Stimulated activated naive CD4-positive, alpha-beta T cell (primary cell): ENCODE measurements at places on chromosomes 16 and 17.

- DNase-seq, result peak; percentile 69
Measured at GRCh38 chr17:58487589-58488427, at the start of gene HSF5. Gene HSF5, minus strand, starts transcription at chr17:58488408. Its CDS starts 134 bp downstream, at chr17:58488274.

DNA sequence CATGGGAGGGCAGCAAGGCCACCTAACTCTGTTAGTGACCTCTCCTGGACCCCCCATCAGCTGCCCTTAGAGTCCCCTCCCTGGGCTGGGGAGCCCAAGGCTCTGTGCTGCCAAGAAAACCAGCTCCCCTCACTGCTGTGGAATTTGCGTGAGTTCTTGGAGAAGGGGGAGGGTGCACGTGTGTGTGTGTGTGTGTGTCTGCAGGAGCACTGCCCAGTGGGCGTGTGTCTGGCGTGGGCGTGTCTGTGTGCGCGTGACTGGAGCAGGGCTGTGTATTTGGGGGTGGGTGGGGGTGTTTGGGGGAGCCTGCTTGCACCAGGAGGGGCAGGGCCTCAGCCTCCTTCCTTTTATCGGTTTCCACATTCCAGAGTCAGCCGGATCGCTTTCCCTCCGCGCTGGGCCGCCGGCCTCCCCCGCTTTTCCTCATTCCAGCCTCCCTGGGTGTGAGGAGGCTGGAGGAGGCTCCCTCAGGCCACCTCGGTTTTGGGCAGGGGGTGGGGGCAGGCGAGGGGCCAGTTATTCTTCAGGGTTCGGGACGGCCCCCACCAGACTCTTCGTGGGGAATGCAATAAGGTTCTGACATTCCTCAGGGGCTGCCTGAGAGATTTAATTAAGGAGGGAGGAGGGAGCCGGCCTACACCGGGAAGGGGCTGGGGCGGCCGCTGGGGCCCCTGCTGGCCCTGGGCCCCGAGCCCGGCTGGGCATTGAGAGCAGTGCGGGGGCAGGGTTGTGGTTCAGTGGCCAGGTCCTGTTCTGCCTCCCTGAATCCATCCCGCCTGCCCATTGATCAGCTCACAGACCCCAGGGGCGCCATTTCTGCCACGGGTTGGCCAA is 2.5 kb downstream of the VASN start:
- no peak for DNase-seq

GRCh38 chr17:63675607-63676546 is 24.0 kb downstream of the LIMD2 start:
- DNase-seq, result no peak

- no peak for DNase-seq
Measured at GRCh38 chr16:69941251-69942098, 9.7 kb upstream of the CLEC18A start.

- no peak for DNase-seq
Measured at GRCh38 chr17:55607731-55608341, 96.6 kb upstream of the SMIM36 start.

- no peak for DNase-seq
Measured at GRCh38 chr17:32648450-32648849, 161.7 kb downstream of the CDK5R1 start.

GRCh38 chr17:77726549-77727006 is 231.9 kb upstream of the TNRC6C start:
- DNase-seq, result no peak

DNA sequence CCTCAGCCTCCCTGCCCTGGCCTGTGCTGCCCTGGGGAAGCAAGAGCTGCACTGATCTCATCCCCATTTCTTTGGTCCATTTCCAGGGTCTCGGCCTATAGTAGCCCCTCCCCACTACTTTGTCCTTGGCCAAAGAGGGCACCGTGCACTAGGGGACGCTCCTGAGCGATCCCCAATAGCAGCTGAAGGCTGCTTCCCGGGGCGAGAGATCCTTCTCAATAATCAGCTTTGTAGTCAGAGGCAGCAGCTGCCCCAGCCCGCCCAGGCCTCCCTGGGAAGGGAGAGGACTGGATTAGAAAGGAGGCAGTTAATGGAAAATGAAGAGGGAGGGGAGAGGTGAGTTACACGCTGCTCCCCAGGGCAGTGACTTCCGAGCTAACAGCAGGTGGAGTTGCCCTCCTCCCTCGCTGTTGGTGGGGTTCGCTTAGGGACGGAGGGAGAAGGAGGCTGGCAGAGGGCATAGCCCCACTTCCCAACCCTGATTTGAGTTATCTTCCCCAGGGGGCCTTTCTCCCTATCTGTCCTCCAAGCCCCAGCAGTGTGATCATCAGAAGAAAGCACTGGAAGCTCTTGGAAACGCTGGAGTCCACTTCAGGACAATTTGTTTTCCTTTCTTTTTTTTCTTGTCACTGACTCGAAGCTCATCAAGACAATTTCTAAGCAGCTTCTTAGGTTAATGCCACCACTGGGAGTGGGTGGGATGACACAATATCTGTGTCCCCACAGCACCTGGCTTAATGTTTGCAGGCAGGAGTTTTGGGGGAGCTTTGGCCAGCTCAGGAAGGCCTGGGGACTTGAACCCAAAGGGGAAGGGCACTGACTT is 2.6 kb downstream of the MXRA7 start:
- no peak for DNase-seq

DNA sequence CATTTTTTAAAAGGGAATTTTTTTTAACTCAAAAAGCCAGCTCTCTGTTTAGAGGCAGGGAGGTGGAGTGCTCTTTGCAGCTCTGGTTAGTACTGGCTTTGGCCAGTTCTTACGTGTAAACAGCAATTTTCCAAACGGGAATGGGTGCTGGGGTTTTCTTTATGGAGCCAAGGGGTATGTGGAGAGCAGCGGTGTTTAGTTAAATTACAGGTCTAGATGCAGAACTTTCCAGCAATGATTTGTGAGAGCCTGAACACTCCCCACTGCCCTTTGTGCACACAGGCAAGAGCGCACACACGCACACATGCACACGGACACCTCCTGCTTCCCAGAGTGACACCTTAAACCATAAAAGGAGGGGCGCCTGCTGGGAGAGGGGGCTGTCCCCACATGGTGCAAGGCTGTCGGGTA is 140.2 kb downstream of the MSI2 start:
- no peak for DNase-seq

DNA sequence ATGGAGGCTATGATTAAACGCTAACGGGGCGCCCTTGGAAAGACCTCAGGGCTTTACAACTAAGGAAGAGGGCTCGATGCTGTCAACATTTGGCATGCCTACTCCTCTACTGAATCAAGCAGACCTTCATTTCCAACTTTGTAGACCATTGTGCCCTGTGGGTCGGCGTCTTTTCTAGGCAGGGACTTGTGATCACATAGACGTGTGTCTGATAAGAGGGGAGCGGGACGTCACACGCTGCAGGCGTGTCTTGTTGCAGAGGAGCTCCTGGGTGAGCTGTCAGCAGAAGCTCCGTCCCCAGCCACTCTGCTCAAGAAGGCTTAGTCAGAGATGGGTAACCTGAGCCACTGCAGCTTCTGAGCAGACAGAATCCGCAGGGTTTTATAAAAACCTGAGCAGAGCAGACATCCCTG is 2.8 kb downstream of the MAPK8IP3 start:
- DNase-seq, result no peak

GRCh38 chr16:8865145-8865882 is 3.5 kb downstream of the CARHSP1 start:
- no peak for DNase-seq

DNA sequence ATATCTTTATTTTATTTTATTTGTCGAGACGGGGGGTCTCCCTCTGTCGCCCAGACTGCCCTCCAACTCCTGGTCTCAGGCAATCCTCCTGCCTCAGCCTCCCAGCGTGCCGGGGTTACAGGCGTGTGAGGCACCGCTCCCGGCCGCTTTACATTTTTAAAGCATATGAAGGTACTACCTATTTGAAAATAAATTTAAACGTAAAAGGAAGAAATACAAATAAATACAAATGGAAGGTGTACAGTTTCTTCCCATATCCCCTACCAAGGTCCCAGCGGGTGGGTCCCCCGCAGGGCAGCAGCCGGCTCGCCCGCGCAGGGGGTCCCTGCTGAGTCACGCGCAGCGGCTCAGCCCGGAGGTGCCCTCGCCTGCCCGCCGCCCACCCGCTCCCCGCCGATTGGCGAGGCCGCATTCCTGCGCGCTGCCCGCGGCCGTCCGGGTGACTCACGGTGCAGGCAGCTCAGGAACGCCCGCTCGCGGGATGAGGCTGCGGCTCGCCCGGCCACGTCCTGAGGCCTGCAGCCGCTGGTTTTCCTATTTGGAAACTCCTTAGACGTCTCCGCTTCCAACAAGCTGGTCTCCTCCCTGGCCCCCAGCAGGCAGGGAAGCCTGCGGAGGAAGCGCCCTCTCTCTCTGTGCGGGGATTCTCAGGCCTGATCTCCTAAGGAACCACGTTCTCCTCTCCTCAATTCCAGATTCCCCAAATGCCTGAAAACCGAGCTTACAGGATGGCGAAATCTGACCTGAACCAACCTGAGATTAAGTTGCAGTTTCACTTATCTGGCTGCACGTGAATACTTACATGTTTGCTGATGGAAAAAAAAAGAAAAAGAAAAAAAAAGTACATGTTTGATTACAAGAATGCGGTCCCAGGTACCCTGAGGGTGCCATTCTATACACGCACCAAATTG is 54.8 kb upstream of the MAP3K14 start:
- DNase-seq, result no peak

GRCh38 chr17:57705921-57706695 is 39.0 kb downstream of the CCDC182 start:
- no peak for DNase-seq

GRCh38 chr16:11372073-11372828 is 27.0 kb downstream of the RMI2 start:
- DNase-seq, result no peak

DNA sequence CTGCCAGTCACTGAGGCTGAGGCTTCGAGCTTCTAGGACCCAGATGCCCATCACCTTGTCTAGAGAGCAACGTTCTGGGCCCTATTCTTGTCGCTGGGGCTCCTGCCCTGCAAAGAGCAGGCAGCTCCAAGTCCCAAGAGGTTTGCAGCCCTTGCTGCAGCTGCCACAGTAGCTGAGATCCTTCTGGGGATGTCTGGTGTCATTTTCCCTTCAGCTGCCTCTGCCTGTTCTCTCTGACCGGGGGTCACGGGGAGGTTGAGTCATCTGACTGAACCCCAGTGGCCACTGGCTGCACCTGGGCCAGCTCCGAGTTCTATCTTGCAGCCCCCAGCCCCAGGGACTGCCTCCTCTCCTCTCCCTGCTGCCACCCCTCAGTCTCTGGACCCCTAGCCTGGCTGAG is 4.9 kb downstream of the WSCD1 start:
- no peak for DNase-seq

DNA sequence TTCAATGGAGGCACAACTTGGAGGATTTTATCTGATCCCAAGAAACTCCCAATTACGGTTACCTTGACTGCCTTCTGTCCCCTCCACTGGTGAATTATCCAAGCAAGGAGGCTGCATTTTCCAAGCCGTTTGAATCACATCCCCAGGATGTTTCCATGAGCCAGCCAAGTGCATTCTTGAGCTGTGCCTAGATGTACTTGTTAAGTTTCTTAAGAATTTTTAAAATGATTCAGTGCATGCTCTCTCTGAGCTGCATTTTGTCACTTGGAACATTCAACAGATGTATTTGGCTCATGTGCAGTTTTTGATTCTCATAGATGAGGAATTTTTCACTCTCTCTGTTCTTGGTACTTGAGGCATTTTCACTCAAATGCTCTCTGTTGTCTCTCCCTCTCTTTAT is 202.6 kb upstream of the MYOCD start:
- DNase-seq, result no peak

DNA sequence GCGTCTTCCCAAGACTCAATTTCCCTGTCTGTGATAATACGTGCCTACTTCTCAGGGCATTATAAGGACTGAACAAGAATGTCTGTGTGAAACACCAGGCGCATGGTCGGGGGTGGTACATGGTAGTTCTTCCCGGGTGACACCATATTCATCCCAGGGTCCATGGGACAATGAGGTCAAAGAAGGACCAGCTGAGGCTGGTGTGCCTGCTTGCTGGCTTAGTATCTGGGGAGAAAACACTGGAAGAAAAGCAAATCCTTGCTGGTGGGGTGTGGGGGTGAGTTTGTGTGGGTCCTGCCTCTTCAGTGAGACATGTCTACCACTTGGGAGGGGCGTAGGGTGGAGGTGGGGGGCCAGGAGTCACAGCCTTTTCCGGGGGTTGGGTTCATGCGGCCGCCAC is 174.2 kb downstream of the RAB11FIP4 start:
- no peak for DNase-seq

GRCh38 chr16:57987441-57988177 is 12.9 kb downstream of the ZNF319 start:
- DNase-seq, result no peak

GRCh38 chr17:67461228-67461780 is 84.2 kb downstream of the PITPNC1 start:
- no peak for DNase-seq

GRCh38 chr16:87464691-87465300 is 28.0 kb downstream of the ZCCHC14 start:
- peak; percentile 8 for DNase-seq

DNA sequence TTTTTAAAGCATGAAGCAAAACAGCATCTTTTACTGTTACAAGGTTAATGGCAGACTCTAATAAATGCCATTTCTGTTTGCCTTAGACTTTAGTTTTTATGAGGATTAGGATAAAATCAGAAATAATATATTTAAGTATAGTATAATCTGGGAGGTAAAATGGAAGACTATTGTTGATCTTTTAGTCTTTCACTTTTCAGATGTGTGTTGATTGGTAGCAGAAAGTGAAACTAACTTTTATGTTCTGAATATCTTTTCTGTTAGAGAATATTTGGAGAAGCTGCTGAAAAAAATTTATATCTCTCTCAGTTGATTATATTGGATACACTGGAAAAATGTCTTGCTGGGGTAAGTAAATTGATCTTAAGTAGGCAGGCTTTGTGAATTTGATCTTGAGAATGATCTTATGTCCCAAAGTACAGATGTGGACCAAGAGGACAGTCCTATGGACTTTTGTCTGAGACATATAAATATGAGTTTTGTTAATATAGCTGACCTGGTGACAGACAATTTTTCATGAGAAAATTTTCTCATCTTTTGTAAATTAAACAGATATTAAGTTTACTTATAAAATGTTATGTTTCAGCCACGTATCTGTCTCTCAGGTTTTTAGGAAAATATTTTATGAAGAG is 64.1 kb downstream of the NF1 start:
- no peak for DNase-seq

- no peak for DNase-seq
Measured at GRCh38 chr17:33873201-33873617, 381.9 kb upstream of the CCL2 start.

DNA sequence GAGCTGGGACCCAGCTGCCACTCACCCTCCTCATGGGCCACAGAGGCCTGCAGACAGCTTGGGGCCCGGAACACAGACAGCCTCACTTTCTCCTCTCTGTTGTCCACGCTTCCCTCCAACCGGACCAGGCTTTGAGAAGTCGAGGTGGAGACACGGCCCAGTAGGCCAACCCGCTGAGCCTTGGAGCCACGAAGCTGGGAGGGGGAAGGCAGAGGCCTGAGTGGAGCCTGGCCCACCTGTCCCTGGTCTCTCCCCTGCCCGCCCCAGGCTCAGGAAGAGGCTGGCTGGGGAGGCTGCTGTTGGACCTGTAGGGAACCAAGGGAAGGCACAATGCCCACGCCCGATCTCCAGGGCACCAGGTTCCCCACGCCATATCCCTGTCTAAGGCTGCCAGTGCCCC is 48.1 kb downstream of the RMI2 start:
- no peak for DNase-seq

GRCh38 chr16:55120826-55121225 is 190.2 kb downstream of the IRX5 start:
- no peak for DNase-seq
